ENCODE measurements at places on chromosomes 5 and 9.

DNA sequence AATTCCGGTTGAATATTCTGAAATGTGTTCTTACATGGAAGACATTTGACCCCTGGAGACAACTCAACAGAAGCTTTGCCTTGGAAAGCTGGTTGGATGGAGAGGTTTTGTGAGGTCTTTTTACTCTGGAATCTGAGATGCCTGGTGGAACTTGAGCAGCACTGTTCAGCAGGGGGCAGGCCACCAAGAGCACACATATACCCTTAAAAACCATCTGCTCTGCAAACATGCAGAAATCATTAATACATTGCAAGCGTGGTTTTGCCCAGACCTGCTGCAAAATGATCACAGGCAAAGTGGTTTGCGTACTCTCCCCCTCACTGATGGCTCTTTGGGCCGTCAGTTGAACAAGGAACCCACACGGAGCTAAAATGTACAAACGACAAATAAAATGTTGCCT is 32.8 kb upstream of the DAP start:
- peak; percentile 64 for DNase-seq

DNA sequence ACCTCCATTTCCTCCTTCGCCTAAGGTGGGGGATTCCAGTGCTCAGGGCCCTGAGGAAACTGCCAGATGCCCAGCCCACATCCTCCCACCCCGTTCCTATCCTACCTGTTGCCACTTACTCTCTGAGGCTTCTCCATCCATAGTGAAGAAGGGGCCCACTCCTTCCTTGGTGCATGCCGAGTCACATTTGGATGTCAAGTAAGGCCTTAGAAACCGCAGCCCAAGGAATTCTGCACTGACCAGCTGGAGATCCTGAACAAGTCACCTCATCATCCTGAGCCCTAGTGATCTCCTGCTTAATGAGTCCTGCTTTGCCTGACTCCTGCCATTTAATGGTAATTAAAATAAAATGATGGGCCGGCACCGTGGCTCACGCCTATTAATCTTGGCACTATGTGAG is 6.7 kb upstream of the TNIP1 start:
- no peak for DNase-seq

GRCh38 chr5:89981878-89982773 is 427.4 kb downstream of the CETN3 start:
- no peak for DNase-seq

GRCh38 chr9:80648336-80648735 is 1041.0 kb downstream of the TLE1 start:
- no peak for DNase-seq

DNA sequence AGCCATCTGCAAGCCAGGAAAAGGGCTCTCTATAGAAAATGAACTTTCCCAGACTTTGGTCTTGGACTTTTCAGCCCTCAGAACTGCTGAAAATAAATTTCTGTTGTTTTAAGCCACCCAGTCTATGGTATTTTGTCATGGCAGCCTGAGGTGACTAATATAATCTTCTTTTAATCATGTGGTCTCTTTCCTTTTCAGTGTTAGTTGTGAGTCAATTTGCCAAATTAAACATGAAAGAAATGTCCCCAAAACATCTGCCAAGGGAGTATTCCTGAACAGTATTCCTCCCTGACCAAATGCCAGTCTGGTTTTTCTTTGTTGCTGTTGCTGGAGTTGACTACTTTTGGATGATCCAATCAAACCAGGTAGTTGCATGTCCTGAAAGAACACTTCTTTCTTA is 4.7 kb upstream of the YTHDC2 start:
- DNase-seq, result no peak

GRCh38 chr9:93594041-93594756 is 17.8 kb downstream of the PHF2 start:
- DNase-seq, result no peak

GRCh38 chr5:169798438-169798837 is 161.4 kb downstream of the DOCK2 start:
- no peak for DNase-seq

DNA sequence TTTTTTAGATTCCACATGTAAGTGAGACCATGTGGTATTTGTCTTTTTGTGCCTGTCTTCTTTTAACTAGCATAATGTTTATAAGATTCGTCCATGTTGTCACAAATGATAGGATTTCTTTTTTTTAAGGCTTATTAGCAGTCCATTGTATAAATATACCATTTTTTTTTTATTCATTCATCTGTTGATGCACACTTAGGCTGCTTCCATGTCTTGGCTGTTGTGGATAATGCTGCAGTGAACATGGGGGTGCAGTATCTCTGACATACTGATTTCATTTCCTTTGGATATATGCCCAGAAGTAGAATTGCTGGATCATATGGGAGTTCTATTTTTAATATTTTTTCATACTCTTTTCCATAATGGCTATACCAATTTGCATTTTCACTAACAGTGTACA is 48.7 kb downstream of the KIAA1958 start:
- DNase-seq, result no peak

DNA sequence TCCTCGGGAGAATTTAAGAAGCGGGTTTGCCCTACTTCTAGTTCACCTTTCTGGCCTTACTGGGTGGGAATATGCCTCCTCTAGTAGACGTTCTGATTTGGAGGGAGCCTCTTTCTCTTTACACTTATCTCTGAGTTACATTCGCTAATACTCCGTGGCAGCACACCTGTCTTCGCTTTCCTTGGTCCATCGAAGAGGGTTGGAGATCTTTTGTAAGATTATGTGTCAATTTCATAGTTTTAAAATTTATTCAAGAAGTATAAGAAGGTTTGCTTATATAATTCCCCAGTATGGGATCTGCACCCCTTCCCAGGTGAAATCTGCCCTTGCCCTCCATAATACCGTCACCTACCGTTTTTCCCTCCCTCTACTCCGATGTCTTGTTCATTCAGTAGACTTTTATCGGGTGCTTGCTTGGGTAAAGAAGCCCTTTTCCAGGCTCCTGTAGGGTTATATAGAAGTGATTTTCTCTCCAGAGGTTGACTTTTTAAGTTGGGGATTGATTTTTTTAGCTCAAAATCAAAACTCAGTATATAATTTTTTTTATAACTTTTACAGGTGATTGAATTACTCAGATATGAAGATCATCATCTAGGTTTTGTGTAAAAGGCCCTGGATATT is 1.1 kb downstream of the GPBP1 start:
- no peak for DNase-seq

DNA sequence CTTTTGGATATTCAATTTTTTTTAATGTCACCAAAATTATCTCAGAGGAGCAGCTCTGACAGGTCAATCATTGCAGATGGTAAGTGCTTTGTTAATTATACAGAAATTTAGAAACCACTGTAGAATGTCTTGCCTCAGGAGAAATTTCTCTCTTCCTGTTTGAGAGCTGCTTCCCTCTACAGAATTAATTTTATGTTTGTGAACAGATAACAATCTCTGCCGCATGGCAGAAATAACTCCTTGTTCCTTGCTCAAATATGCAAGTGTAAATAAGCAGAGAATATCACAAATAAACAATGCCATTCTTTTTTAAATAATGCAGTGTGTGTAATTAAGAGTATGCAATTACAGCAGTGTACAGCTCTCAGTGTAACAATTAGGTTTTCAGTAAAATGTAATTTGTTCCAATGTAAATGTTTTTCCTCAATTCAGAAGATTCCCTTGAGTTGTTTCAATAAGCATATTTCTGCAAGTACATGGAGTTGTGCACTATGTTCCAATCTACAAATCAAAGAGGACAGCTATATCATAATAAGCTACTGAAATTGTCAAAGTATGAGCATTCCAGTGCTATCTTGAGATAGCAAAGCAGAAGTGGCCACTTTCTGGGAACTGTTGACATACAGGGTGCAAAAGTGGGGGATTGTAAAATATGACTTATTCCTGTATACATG is 1012.8 kb downstream of the MAT2B start:
- no peak for DNase-seq

DNA sequence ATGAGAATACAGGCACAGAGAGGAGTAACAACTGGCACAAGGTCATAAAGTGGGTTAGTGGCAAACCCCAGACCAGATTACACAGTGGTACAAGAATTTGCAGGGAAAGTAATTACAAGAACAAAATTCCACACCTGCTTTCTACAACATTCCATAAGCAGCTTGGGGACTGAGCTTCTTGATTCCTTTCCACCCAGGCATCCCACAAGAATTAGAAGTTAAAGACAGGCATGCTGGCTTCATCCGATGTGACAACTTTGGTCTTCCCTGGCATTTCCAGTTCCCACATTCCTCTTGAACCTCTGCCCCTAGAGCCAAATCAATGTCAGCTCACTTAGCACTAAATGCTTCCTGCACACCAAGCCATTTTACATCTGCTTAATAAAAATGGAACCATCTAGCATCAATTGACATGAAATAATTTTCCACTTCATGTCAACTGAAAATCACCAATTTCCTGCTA is 435.8 kb upstream of the PAPPA start:
- DNase-seq, result no peak

DNA sequence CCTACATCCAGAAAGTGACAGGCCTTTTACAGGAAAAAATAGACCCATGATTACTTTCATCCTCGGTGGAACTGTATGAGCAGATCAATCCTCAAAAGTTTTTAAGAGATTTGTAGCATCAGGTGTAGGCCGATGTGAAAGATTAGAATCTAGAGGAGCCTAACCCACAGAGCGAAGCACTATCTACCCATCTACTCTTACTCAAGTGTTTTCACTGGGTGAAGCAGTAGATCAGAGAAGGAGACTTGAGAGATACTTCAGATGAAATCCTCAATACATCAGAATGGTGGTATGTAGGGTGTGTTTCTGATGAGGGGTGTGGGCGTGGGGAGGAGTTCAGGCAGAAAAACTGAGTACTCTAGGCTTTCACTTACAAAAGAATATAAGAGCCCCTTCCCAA is 192.8 kb downstream of the FER start:
- DNase-seq, result no peak

All from NCI-H1694 treated with DMSO at 0.1 percent for 48 hours (cell line).